ENCODE measurements at places on chromosomes 5 and 9.
A peak's percentile ranks its signal among the peaks of the same experiment; 100 is the strongest.

GRCh38 chr9:87359264-87359663 is 138.4 kb upstream of the DAPK1 start:
- DNase-seq = no peak

- peak; percentile 28 for DNase-seq
These were observed 41.3 kb downstream of the SHB start for GRCh38 chr9:38027714-38028113.

GRCh38 chr9:116471093-116471906 is 215.8 kb upstream of the TRIM32 start:
- DNase-seq = no peak

DNA sequence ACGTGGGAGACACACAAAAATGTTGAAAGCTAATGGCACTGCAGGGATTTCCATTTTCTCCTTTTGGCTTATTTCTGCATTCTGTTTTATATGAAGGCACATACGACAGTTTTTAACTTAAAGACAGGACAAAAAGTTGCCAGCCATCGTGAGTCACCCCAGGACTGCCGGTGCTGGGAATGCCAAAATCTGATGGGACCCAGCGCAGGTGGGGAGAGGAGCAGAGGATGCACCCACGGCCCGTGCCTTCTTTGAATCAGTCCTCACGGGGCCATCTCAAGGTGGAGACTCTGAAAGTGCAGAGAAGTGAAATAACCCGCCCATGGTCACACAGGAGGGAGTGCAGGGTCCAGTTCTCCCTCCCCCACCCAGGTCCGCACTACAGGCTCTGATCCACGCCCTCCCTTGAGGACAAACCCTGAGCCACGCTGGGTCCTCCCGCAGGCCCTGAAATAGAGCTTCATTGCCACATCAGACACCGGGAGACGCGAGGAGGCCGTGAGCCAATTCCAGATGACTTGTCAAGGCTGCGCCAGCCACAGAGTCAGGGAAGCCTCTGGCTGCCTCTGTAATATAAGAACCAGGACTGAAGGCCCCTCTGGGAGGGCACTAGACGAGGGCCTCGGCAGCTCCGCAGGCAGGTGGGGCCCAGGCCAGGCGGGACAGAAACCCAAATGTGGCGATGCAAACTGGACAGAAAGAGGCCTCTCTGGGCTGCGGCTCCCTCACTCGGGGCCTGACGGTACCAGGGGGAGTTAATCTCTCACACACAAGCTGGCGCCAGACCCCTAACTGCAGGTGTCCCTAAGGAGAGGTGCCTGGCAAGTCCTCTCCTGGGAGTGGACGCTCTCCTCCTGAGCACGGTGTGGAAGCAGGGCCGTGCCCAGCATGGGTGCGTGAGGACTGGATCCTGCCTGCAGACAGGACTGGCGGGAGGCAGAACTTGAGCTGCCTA is 22.9 kb downstream of the ADAMTS2 start:
- DNase-seq = no peak

- DNase-seq = no peak
These were observed 7.2 kb downstream of the ENTREP1 start for GRCh38 chr9:69332067-69332685.

- DNase-seq = no peak
These were observed 140.8 kb downstream of the CAMK4 start for GRCh38 chr5:111364992-111365391.

DNA sequence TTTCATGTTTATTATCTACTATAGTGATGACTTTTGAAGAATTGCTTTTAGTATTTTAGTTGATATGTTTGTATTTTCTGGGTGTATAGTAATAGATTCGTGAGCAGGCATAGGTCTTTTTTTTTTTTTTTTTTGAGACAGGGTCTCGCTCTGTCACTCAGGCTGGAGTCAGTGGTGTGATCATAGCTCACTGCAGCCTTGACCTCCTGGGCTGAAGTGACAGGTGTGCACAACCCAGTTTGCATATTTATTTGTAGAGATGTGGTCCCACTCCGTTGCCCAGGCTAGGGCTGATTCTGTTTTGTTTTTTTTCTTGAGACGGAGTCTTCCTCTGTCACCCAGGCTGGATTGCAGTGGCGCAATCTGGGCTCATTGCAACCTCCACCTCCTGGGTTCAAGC is 11.9 kb downstream of the ERBIN start:
- DNase-seq = no peak

DNA sequence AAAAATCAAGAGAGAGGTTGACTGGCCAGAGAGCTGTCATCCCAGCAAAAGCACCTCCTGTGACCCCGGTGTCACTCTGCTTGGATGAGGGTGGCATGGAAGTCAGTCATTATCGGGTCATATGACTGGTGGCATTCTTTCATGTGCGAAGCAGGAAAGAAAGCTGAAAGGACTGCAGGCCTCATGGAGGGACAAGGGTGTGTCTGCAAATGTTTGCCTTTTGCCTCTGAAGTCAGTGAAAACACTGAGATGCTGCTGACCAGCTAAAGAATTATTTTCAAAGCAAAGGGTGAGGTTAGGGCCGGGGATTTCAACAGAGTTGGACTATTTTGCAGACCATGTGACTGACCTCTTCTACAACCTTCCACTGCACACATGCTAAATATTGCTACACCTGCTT is 298.3 kb downstream of the CSNK1G3 start:
- no peak for DNase-seq

DNA sequence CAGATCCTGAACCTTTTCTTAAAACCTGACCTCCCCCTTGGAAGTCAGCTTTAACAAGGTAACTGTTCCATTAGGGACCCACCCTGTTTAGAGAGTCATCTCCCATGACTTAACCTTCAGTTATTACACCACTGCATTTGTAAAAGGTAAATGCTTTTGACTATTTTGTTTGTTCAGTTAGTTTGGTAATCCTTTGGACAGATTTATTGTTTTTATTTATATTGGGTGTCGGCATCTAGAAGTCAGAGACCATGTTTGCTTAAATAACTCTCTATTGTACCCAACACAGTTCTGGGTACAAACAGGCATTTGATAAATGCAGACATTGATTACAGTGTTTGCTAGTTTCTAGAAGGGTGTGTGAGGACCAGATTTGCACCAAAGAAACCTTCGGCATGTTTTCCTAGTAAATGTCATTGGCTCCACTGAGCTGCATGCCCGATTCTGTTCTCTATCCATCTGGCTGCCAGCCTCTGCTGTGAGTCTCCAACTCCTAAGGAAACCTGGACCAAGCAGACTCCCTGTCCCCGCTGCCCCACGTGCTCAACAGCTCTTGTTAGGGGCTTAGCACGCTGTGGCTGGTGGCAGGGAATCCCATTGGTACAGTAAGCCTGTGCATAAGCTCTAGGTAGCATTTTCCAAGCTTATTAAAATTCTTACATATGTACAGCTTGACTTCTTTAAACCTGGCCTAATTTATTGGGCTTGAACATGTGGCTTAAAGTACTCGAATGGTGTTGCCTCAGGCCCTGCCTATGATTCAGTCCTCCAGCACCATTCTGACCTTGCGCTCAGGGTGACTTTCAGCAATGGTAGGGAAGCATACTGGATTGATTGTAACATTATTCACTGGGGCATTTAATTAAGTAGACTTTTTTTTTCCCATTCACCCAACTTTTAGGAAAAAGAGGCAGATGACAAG is 6.6 kb downstream of the PCBD2 start:
- no peak for DNase-seq

- DNase-seq = no peak
These were observed at the start of gene NFIB for GRCh38 chr9:14313951-14314423. TSS of gene NFIB (minus strand) at chr9:14314141. CDS start at chr9:14313511, 630 bp downstream.

DNA sequence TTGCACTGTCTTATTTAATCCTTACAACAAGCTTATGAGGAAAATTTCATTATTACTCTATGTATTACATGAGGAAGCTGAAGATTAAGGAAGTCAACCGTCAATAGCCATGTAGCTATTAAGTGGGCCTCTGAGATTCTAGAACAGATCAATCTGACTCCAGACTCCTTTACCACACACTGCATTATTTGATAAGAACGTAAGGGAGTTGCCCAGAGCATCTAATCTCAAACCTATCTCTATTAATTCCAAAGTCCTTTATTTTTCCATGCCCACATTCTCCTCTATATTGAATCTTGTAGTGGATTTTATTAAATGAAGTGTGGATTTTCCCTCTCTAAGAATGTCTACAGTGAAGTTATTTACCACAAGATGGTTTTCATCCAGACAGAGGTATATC is 118.2 kb upstream of the MTAP start:
- DNase-seq = no peak

DNA sequence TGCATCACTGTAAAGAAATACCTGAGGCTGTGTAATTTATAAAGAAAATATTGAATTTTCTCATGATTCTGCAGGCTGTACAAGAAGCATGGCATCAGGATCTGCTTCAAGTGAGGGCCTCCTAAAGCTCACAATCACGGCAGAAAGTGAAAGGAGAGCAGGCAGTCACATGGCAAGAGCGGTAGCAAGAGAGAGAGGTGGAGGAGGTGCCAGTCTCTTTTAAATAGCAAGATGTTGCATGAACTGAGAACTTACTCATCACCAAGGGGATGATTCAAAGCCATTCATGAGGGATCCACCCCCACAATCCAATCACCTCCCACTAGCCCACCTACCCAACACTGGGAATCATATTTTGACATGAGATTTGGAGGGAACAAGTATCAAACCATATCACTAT is 184.5 kb upstream of the PAPPA start:
- DNase-seq = no peak

GRCh38 chr9:3758816-3759576 is 233.2 kb upstream of the RFX3 start:
- no peak for DNase-seq

- peak; percentile 40 for DNase-seq
These were observed 77.3 kb downstream of the UBE2QL1 start for GRCh38 chr5:6525910-6526309.

- no peak for DNase-seq
These were observed 16.7 kb upstream of the TLR4 start for GRCh38 chr9:117687532-117687931.

- no peak for DNase-seq
These were observed 6.9 kb downstream of the OBP2B start for GRCh38 chr9:133202145-133202513.

Data from NCI-H2081 treated with DMSO at 0.1 percent for 48 hours (cell line).